Stomach (tissue), 19 donors: ENCODE measurements at places on chromosomes 4 and X. TPM values are rescaled to one million over a fixed set of nuclear protein-coding genes. Genes with fewer than 3 reads are reported as not detected.
A peak's percentile ranks its signal among the peaks of the same experiment; 100 is the strongest.

The CPLX1 gene
- total RNA-seq = not detected

The UGT2A1 gene
- total RNA-seq = not detected

The ODAM gene
- total RNA-seq = 7.1 TPM

The CNKSR2 gene
- 9.4 TPM for total RNA-seq

The SSX4 gene
- total RNA-seq = not detected

The TMEM35A gene
- 4.7 TPM for total RNA-seq

DNA sequence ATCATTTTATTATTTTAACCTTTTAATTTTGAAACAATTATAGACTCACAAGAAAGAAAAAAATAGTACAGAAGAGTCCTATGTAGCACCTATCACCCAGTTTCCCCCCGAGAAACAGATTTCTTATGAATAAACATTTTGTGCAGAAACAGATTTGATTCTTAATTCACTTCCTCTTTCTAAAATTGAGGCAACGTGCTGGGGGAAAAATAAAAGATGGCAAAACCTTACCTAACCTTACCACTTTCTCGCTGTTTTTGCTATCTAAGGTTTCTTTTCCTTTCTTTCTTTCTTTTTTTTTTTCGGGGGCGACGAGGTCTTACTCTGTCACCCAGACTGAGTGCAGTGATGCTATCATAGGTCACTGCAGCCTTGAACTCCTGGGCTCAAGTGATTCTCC, 4.3 kb upstream of the CLNK start:
- H3K27me3 ChIP-seq = no peaks in the 10 kb centered on the region
- DNase-seq = no peak
- peaks cover 4% of the 10 kb centered on the region for H3K4me1 ChIP-seq
- no peaks in the 10 kb centered on the region for H3K36me3 ChIP-seq
- H3K4me3 ChIP-seq = no peak overlapping the region

- H3K4me1 ChIP-seq = peaks cover 32% of the 10 kb centered on the region
- peaks cover 60% of the 10 kb centered on the region for H3K36me3 ChIP-seq
- H3K4me3 ChIP-seq = no peak overlapping the region
Observed at GRCh38 chr4:77062856-77063255, 12.9 kb downstream of the CCNI start.

DNA sequence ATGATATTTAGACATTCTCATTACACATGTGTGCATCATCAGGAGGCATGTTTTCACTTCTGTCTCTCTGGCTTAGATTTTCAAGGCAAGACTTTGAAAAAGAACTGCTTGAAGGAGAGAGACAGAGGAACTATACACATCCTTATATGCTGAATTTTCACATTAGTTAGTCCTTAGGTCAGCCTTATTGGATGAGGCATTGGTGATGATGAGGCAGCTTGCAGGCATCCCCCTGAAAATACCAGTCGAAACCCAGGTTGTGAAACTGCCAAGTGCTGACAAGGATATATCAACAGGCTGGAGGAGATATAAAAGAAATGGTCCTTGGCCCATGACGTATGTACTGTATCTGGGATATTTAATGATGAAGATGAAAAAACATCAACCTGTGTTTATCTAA, 297.2 kb upstream of the AADAT start:
- H3K4me3 ChIP-seq = no peak overlapping the region
- no peak overlapping the region for H3K27ac ChIP-seq
- H3K27me3 ChIP-seq = no peaks in the 10 kb centered on the region
- no peaks in the 10 kb centered on the region for H3K36me3 ChIP-seq
- no peaks in the 10 kb centered on the region for H3K4me1 ChIP-seq

DNA sequence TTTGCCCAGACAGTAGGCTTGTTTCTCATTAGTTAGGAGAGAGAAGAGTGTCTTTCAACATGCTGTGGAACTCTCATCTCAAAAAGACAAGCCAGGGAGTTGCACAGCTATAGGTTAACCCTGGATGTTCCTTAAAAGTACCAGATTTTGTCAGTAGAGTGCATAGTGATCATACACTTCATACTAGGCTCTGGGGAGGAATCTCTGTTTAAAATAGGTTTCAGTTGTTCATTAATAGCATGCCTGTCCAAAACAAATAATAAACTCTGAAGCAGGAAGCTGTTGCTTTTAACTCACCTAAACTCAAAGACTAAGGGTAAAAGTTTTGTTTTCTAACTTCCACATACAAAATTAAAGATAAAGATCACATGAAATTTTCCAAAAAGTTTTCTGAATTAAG, 1948.4 kb downstream of the C4orf33 start:
- no peaks in the 10 kb centered on the region for H3K36me3 ChIP-seq
- no peak overlapping the region for H3K27ac ChIP-seq

GRCh38 chr4:48342606-48342880, 1.2 kb downstream of the SLAIN2 start:
- peak overlapping the region; percentile 87 for H3K4me3 ChIP-seq
- peaks cover 65% of the 10 kb centered on the region for H3K4me1 ChIP-seq
- H3K36me3 ChIP-seq = no peaks in the 10 kb centered on the region
- no peak for DNase-seq
- no peaks in the 10 kb centered on the region for H3K27me3 ChIP-seq

DNA sequence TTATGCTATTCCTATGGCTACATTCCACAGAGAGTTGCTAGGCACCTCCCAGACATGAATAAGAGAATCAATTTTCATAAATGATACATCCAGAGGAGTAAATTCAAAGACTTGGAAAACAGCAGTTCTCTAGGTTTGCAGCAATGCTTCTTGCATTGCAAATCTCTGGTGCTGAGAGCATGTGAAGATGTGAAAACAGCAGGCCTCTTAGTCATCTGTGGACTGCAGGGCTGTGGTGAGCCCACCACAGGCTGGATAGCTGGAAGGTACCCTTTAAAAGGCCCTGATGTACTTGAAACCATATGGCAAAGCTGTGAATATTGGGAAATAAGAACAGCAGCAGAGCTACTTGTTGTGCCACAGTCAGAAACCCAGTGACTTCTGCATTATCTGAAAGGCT, 2135.9 kb downstream of the ARAP2 start:
- no peak overlapping the region for H3K27ac ChIP-seq
- H3K4me3 ChIP-seq = no peak overlapping the region
- H3K4me1 ChIP-seq = no peaks in the 10 kb centered on the region
- no peak for DNase-seq

GRCh38 chrX:125953814-125954213, 212.3 kb downstream of the DCAF12L2 start:
- H3K36me3 ChIP-seq = no peaks in the 10 kb centered on the region
- no peaks in the 10 kb centered on the region for H3K4me1 ChIP-seq
- no peak overlapping the region for H3K27ac ChIP-seq
- H3K4me3 ChIP-seq = no peak overlapping the region
- H3K27me3 ChIP-seq = no peaks in the 10 kb centered on the region

- peaks cover 5% of the 10 kb centered on the region for H3K27me3 ChIP-seq
- peak; percentile 70 for DNase-seq
- H3K27ac ChIP-seq = peak overlapping the region; percentile 80
- peaks cover 25% of the 10 kb centered on the region for H3K4me1 ChIP-seq
Observed at GRCh38 chrX:129957241-129958082, 25.0 kb upstream of the BCORL1 start.
